Activated CD8-positive, alpha-beta memory T cell treated with anti-CD3 and anti-CD28 coated beads for 4 hours (primary cell): ENCODE measurements at places on chromosomes 1 and 21.

GRCh38 chr1:24705260-24706073 is 39.8 kb upstream of the CLIC4 start:
- DNase-seq = no peak

DNA sequence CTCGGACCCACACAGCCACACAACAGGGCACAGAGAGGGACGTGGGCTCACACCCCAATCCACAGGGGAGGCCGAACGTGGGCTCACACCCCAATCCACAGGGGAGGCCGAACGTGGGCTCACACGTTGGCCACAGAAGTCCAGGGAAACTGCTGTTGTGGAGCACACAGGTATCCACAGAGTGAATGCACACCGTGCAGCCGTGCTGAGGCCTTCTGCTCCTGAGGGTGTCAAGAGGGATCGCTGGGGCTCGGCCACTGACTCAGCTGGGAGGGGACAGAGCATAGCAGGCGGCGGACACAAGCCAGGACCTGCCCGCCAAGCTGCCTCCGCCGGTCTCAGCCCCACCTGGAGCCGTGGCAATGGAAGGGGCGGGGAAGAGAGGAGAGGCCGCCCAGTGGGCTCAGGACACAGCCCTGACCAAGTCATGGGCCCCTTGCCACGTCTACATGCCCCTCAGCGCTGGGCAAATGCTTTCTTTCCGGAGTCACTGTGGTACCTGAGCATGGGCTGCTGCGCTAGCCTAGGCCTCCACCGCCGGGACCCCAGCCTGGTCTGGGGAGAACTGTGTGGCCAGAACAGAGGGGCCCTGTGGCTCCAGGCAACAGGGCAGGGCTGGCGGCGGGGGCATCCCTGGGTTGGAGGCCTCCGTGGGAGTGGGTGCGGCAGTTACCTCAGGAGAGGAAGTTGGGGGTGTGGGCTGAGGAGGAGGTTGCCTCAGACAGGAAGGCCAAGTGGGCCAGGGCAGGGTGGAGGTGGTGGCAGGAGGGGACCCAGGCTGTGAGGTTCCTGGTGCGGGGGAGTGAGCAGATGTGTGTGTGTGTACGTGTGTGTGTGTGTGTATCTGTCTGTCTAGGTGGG is 1.2 kb downstream of the SYTL1 start:
- DNase-seq = peak; percentile 59

- no peak for DNase-seq
Observed at GRCh38 chr1:115331558-115332331, 6.3 kb downstream of the NGF start.

GRCh38 chr1:63330331-63330916 is 8.1 kb downstream of the FOXD3 start:
- no peak for DNase-seq

- no peak for DNase-seq
Observed at GRCh38 chr1:12502336-12503109, 115.5 kb downstream of the DHRS3 start.

GRCh38 chr1:201750934-201751333 is 78.0 kb upstream of the IPO9 start:
- DNase-seq = no peak

GRCh38 chr1:19140465-19140864 is 69.6 kb downstream of the UBR4 start:
- DNase-seq = no peak

GRCh38 chr21:45334591-45335081 is 46.9 kb upstream of the POFUT2 start:
- DNase-seq = no peak

DNA sequence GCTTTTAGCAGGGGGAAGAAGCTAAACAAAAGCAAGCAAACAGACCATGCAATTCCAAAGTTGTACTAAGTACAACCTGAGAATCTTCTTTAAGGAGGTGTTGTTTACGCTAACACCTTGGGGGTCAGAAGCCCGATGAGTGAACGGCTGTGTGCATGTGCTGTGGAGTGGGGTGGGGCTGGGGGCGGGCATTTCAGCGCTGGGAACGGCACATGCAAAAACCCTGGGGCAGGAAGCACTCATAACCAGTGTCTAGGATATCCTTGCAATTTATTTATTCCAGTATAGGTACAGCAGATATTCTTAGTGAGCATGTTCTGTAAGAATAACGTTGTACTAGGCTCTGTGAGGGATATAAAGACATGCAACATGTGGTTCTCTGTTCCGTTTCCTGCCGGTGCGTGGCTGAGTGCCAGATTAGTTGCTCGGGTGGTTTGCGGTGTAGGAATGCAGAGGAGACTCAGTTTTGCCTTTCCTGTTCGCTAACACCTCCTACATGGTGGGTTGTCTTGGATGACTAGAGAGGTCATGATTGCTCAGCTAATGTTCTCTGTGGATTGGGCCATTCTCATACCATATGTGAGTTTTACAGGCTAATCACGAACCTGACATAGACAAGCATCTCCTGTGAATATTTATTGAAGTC is 3.7 kb downstream of the FASLG start:
- DNase-seq = peak; percentile 84

GRCh38 chr21:31537872-31538576 is 121.5 kb upstream of the SOD1 start:
- no peak for DNase-seq

DNA sequence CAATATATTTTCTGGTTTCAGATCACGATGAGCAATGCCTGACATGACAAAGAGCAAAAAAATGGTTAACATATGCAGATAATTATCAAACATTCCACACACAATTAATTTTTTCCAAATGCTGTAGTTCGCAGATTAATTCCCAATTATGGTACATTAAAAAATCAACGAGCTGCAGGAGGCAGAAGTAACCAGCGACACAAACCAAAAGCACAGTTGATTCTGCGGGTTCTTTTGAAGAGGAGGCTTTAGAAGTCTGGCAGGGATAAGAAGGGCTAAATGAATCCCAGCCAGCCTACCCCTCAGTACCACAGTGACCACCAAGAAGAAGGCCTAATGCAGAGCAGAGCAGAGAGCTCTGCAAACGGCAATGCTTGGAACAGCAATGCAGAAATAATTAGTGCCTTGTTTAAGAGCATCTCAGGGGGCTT is 17.0 kb upstream of the KNCN start:
- DNase-seq = no peak

DNA sequence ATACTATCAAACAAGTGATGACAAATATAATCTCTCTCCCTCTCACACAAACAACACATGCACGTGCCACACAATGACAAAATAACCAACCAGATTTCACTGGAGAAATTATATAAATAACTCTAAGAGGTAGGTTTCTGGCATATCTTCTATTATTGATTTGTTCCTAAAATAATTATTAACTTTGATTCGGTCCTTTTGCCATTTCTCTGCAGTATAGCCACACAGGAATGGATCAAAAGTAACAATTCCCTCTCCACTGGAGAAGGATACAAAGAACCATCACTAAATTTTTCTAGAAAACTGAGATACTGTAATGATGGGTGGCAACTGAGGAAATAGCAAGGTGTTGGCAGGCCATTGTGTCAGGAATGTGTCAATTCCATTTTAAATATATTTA is 33.4 kb downstream of the ARNT start:
- no peak for DNase-seq

GRCh38 chr1:23908453-23909341 is 4.5 kb downstream of the CNR2 start:
- DNase-seq = no peak

DNA sequence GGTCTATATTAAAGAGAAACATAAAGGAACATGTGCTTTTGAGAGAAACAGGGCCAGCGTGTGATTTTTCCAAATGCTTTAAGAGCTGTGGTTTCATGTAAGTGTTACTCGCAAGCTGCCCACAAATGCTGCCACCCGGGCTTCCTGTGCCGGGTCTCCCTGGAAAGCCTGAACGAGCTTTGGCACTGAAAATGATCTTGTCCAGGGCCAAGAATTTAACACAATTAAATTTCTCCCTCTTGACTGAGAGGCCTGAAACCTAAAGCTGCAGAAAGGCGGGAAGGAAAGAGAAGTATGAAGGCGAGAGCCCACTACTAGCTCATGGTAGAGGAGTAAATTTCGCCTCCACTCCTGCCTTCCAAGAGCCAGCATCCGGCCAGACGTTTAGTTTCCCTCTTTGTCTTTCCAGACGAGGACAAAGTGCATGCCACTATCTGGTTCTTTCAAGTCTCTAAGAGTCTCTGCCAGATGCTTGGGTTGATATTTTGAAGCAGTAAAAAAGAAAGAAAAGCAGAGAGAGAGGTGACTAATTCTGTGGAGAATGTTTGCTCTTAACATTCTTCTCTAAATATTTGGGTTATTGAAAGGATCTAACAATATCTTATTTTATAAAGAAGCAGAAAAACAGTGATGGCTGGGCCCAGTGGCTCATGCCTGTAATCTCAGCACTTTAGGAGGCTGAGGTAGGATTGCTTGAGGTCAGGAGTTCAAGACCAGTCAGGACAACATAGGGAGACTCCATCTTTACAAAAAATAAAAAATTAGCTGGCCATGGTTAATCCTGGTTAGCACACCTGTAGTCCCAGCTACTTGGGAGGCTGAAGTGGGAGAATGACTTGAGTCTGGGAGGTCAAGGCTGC is 100.0 kb upstream of the HNRNPU start:
- no peak for DNase-seq

- no peak for DNase-seq
Observed at GRCh38 chr1:188551176-188551575, 1722.4 kb downstream of the PLA2G4A start.

- DNase-seq = no peak
Observed at GRCh38 chr1:40784141-40784770, 669 bp downstream of the KCNQ4 start.

- peak; percentile 33 for DNase-seq
Observed at GRCh38 chr1:17207966-17208418, 3.1 kb downstream of the PADI1 start.

DNA sequence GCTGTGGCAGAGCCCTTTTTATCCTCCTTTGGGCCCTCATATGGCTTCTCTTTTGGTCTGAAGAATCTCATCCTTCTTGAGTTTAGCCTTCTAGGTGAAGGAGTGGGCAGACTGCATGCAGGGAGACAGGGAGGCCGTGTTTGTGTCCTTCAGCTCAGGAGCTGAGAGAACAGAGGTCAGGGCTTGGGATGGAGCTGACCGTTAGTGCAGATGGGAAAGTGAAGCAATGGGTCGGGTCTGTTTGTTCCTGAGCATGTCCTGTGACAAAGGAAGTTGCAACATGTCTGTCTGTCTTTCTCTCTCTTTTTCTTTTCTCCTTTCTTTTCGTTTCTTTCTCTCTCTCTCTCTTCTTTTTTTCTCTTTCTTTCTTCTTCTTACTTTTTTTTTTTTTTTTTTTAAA is 14.9 kb downstream of the MAPKAPK2 start:
- no peak for DNase-seq

- no peak for DNase-seq
Observed at GRCh38 chr1:61552630-61553305, 172.2 kb downstream of the TM2D1 start.

- DNase-seq = no peak
Observed at GRCh38 chr1:85479491-85479890, 14.5 kb upstream of the DDAH1 start.

DNA sequence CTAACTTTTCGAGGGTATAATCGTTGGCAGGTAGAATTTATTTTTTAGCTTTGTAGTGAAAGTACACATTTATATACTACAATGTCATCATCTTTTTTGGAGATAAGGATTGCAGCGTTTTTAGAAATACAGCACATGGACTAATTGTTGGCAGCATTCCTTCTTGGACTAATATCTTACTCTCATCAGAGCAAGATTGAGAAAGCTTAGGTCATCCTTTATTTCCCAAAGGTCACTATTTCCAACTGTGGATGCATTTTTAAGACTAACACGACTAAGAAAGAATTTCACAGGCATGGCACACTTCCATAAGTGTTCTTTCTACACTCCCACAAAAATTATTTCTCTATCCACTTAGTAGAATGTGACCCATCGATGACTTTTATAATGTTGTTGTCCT is 732.3 kb downstream of the NCAM2 start:
- no peak for DNase-seq

DNA sequence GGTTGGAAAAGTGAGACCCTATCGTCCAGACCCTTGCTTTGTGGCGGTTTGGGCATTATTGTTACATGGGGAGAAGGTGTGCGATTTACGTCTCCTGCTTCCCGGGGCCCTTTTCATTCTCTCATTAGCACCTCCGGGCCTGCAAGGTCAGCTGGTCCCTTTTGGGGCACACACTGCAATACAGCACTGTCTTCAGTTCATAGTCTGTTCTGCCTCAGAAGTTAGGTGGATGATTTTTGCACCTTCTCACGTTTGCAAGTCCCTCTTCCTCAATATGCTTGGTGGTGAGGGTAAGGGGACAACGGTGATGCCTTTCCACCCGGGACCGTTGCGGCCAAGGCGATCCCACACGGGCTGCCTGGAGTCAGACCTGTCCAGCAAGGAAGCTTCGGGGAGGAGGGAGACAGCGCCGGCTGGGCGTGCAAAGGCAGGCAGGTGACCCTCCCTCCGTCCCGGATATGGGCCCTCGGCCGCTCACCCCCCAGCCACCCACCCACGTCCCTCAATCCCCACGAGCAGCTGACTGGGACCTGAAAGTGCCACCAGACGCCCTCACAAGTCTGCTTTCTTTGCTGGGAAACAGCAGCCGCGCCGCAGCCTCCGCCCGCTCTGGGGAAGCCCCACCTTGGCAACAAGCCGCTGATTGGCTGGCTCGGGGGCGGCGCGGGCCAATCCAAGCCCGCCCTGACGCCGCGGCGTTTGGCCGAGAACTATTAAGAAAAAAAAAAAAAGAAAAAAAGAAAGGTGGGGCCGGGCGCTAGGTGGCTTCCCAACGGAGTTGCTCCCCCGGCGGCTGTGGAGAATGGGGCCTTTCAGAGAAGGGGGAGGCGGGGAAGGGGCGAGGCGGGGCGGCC is 21.7 kb downstream of the BTG2 start:
- DNase-seq = peak; percentile 89

DNA sequence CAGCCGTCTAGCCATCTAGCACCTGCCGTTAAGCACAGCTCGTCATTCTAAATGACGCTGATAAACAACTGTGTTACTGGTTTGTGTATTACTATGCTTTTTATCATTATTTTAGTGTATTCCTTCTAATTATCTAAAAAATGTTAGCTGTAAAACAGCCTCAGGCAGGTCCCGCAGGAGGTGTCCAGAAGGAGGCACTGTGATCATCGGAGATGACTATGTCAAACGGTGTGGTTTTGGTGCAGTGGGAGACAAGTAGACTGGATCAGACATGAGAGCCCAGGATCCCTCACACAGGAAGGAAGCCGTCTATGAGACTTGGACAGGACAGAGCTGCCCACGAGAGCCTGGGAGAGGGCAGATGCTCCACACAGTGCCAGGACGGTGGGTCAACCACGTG is 55.3 kb upstream of the COL6A1 start:
- DNase-seq = no peak

DNA sequence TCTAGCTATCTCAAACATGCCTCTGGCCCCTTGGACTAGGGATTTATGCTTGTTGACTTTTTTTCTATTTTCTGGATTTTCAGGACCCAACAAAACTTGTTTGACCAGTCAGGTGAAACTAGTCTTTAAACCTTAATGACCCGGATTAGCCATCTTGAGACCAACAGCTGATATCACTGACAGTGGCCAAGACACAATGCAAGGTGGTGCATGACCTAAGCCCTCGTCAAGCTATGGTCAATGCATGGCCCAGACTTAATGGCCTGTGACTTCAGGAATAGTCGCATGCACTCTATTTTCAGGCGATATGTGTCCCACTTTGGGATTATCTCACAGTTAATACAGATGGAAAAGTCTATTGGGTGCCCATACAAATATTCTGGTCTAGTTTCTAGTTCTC is 190.4 kb downstream of the ZBTB18 start:
- DNase-seq = no peak
